Activated CD8-positive, alpha-beta memory T cell treated with anti-CD3 and anti-CD28 coated beads for 4 hours (primary cell): ENCODE measurements at places on chromosomes 13 and 19.

DNA sequence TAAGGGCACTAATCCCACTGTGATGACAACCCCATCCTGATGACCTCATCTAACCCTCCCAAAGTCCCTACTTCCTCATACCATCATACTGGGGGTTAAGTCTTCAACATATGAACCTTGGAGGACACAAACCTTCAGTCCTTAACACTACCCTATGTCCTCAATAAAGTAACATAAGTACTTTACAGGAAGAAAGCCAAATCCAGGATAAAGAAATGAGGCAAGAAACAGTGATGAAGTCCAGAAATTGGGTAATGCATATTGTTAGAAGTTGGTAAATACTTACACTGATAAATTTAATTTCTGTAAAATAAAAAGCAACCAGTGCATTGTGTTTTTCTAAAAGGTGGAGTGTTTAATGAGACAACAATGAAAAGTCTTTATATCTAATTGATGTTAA is 284.8 kb upstream of the SOX21 start:
- DNase-seq, result no peak

- DNase-seq, result peak; percentile 96
Measured at GRCh38 chr19:49876422-49877019, 634 bp downstream of the AKT1S1 start.

DNA sequence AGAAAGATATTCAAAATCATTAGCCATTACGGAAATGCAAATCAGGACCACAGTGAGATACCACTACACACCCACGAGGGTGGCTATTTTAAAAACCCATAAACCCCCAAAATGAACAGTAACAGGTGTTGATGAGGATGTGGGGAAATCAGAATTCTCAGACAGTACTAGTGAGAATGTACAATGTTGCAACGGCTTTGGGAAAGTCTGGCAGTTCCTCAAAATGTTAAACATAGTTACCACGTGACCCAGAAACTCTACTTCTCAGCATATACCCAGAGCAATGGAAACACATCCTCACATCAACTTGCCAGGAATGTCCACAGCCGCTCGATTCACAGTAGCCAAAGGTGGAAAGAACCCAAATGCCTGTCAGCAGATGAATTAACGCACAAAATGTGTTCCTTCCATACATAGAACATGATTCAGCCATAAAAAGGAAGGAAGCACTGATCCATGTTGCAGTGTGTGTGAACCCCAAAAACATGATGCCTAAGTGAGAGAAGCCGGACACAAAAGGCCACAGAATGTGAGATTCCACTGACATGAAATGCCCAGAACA is 7.0 kb downstream of the PLVAP start:
- DNase-seq, result no peak

DNA sequence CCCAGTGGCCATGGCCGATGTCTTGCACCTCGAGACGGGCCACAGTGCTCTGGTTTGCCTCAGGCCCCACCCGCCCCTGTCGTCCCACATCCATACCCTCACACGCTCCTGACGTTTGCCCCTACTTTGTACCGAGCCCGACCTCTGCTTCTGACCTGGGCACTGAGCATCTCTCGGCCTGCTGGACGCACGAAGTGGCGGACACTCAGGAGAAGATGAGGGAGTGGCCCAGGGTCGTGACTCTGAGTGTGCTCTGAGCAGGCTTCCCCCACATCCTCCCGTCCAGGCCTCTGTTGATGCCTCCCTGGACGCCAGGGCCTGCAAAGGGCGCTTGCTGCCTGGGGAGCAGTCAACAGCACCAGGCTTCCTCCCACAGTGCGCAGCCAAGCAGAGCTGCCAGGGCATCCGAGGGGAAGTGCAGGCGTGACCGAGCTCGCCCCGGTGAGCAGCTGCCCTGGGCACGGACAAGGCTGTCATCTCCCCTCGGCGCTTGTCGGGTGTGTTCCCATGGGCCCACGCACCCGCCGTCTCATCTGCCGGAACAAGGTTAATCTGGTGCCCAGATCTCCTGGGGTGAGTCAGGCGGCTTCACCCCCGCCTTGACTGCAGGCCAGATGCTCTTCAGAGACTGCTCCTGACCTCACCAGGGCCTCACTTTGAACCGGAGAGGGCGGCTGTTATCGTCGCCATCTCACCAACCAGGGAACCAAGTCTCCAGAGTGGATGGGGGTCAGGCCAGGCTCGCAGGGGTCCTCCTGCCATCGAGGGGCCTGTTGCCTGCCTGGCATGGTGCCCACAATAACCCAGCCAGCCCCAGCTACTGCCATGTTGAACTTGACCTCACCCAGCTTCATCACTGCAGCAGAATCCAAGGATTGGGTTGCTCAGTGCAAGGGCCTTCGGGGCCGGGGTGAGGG is 27.2 kb downstream of the COMP start:
- DNase-seq, result no peak

DNA sequence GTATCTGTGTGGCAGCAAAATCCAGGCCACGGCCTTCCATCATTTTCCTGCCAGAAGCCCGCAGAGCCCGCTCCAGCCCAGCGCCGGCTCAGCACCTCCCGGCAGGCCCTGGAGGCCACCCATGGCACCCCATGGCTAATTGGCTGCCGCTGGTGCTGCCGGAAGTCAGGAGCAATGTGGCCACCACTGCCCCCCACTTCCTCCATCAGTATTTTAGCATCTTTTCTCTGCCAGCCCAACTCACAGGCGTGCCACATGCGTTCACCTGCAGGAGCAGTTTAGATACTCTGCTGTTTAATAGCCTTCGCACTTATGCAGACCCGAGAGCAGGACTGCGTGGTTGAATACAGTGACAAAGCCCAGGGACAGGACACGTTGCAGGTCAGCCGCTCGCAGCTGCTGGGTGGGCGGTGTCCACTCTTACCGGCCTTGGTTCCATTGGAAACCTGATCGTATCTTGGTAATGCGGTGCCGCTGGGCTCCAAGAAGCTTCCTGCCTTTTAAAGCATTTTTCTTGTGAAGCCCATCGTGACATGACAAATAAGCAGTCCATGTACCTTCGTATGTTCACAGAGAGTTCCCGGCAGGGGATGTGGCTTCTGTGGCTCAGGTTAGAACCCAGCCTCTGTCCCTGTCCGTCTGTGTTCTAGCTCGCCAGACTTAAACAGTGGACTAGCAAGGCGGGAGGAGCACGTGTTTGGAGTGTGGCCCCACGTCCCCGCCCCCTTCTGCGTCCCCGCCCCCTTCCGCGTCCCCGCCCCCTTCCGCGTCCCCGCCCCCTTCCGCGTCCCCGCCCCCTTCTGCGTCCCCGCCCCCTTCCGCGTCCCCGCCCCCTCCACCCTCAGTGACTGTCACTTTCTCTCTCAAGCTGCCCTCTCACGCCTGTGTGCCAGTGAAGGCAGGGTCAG is 162.0 kb upstream of the SOX1 start:
- no peak for DNase-seq

- no peak for DNase-seq
Measured at GRCh38 chr13:25046985-25047511, 48.9 kb upstream of the PABPC3 start.

DNA sequence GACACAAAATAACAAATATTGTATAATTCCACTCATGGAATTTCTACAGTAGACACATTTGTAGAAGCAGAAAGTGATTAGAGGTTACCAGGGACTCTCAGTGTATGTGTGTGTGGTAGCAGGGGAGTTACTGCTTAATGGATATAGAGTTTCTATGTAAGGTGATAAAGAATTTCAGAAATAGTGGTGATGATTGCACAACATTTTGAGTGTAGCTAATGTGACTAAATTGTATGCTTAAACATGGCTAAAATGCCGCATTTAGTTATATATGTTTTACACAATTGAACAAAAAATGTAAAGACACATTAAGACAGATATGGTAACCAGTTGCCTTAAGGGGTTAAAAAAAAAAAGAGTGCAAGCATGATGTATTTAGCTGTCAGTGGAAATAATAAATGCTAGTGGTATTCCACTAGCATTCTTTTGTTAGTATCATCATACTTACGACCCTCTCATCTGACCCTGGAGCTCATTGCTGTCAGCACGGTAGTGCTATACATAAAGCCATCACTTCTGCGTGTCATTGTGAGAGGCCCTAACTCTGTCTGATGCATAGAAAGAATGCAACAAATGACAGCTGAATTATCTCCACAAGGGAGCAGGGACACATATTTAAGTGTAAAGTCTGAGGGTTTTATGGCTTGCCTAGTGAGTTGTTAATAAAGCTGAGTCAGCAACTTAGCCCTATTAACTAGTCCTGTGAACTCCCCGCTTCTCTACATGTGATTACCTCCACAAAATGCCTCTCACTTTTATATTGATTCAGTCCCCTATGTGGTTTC is 134.1 kb upstream of the RXFP2 start:
- no peak for DNase-seq

- no peak for DNase-seq
Measured at GRCh38 chr19:52658595-52658994, 20.4 kb upstream of the ZNF83 start.

- DNase-seq, result no peak
Measured at GRCh38 chr13:50701469-50701868, 142.0 kb downstream of the DLEU7 start.

- DNase-seq, result no peak
Measured at GRCh38 chr13:35818633-35819067, 312.5 kb downstream of the DCLK1 start.

DNA sequence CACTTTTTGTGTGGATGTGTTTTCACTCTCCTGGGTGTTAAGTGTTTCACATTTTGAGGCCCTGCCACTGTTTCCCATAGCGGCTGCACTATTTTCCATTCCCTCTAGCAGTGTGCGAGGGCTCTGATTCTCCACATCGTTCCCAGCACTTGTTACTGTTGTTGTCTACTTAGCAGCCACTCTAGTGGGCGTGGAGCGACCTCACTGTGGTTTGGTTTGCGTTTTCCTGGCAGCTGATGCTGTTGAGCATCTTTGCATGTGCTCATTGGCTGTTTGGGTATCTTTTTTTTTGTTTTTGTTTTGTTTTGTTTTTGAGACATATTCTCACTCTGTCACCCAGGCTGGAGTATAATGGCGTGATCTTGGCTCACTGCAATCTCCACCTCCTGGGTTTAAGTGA is 14.4 kb downstream of the NAXD start:
- no peak for DNase-seq

- no peak for DNase-seq
Measured at GRCh38 chr13:74979703-74980102, 502.3 kb downstream of the TBC1D4 start.

DNA sequence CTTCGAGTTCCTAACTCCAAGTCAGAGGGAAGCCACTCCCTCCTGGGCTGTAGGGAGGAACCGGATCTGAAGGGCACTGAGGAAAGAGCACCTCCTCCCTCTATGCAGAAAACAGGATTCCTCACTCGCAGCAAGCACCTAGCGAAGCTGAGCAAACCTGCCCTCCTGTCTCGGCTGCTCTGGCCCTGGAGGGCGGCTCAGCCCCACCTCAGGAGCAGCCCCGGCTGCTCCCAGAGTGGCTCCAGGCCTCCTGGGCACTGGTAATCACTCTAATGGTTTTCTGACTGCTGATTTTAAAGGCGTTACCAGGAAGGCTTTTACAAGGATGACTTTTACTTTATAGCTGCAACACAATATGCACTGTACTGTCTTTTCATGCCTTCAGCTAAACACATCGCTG is 312.5 kb downstream of the TEX29 start:
- no peak for DNase-seq

GRCh38 chr19:51131780-51132680 is 7.3 kb downstream of the SIGLEC9 start:
- DNase-seq, result no peak

GRCh38 chr13:52894413-52894812 is 46.0 kb upstream of the PCDH8 start:
- no peak for DNase-seq

GRCh38 chr19:54648129-54648528 is 14.7 kb upstream of the LILRB4 start:
- no peak for DNase-seq

GRCh38 chr19:40344422-40344821 is 3.8 kb downstream of the C19orf47 start:
- no peak for DNase-seq

- DNase-seq, result no peak
Measured at GRCh38 chr13:102724923-102725322, 30.1 kb upstream of the METTL21C start.

DNA sequence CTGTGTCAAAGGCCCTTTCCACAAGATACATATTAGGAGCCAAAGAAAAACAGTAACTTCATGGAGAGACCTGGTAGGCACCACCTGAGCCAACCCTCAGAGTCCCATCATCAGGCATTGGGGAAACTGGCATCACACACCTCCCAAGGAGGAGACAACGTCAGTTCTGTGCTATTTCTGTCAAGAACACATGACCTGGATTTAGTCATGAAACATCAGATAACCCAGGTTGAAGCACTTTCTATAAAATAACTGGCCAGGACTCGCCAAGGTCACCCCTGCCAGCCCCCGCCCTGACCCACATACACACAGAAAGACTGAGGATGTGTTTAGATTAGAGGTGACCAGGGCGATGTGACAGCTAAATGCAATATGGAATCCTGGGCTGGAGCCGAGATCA is 35.6 kb downstream of the COL4A1 start:
- no peak for DNase-seq
